Fibroblast of upper back skin (primary cell): ENCODE measurements at places on chromosomes 3 and 15.

DNA sequence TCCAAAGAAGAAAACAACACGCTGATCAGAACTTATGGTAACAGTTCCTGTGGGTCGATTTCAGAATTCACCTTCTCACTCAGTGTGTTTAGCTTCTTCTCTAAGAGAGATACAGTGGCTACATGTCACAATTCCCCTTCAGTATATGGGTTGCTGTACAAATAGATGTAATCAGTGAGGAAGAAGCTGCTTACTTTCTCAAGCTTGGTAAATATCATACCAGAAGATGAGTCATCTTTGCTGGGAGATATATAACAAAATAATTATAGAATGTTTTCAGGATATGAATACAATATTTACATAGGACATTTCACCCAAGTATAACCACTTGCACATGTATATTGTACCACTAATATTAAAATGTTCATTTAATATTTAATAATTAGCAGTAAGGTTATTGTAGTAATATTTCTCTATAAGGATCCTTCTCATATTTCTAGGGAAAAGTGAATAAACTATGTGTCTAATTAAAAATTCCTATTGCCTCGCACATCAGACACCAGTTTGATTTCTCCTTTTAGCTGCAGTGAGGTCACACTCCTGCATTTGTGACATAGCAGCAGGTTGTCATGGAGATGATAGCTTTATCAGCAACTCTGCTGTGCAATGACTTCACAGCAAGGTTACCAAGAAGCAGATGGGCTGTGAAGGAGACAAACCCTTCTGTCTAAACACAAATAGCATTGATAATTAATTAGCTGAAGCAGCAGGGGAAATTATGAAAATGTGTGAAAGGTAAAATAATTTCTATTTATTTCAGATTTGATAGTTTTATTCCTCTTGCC lies 211.4 kb downstream of the TUSC7 start:
- DNase-seq: no peak

DNA sequence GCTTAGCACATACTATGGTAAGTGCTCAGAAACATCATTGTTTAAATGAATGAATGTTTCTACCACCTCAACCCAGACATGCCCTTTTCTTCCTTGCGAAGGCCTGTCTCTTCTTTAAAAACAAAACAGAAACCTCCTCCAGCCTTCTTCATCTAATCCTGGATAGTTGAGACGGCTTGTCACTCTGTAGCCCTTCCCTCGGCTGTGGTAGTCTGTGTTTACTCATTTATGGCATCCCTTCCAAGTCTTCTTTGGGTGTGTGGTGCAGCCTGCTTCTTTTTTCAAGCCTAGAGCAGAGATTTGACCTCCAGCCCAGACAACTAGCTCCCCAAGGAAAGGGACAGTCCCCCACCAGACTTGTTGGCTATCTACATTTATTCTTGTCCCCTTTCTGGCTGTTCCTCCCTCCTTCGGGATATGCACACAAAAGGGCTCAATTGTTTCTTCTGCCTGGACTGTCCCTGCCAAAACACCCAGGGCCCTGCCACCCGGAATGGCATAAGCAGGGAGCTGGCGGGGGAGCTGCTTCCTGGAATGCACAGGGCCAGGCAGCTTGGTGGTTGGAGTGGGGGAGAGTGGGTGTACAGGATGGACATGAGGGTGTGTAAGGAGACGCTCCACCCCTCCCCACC lies 67.8 kb downstream of the ITGA11 start:
- no peak for DNase-seq

GRCh38 chr3:125351152-125351551 lies 24.0 kb downstream of the ZNF148 start:
- no peak for DNase-seq

DNA sequence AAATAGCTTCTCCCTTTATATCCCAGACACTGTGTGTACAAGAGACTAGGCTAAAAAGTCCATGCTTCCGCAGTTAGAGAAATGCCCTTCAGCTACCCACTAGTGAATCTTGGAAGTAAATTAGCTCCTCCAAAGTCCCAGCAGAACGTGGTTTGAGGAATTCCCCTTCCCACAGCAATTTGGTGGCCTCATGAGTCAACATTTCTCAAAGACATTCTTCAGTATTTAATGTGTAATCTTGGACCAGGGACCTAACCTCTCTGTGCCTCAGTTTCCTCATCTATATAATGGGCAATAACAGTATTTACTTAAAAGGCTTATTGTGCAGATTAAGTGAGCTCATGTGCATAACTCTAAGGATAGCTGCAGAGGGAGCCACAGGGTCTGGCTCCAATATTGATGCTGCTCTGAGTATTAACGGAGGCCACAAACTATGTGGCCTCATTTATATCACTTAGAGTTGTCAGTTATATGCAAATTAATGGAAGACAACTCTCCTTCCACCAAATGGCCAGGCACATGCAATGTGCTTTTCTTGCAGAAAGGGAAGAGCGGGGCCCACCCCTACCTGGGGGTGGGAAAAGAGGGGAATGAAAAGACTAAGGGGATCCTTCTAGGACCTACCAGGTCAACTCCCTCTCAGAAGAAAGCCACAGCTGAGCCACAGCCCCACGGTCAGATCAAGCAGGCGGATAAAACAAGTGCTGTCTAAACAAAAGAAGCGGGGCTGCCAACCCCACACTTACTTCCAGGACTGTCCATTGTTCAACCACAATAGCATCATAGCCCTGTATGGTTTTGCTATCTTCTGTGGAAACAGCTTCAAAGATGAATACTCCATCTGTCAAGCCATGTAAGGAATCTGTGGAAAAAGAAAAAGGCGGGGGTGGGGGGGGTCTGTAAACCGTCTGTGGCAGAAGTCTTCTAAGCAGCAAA lies 92.4 kb downstream of the OXNAD1 start:
- DNase-seq: peak; percentile 32

DNA sequence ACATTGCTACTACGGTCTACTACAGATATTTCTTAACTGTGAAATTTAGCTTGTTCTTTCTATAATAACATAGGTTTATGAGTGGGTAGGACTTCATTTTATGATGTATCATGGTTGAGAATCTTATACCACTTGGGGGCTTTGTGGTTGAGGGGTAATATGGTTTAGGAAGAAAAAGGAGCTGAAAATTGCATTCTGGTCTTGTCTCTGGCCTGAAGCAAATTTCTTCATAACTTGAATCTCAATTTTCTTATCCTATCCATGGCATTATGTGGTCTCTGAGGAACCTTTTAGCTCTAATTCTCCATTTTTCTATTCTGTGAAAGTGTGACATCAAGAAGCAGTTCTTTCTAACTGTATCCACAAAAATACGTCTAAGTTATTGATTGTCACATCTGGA lies 341.0 kb downstream of the SOX2 start:
- DNase-seq: no peak

DNA sequence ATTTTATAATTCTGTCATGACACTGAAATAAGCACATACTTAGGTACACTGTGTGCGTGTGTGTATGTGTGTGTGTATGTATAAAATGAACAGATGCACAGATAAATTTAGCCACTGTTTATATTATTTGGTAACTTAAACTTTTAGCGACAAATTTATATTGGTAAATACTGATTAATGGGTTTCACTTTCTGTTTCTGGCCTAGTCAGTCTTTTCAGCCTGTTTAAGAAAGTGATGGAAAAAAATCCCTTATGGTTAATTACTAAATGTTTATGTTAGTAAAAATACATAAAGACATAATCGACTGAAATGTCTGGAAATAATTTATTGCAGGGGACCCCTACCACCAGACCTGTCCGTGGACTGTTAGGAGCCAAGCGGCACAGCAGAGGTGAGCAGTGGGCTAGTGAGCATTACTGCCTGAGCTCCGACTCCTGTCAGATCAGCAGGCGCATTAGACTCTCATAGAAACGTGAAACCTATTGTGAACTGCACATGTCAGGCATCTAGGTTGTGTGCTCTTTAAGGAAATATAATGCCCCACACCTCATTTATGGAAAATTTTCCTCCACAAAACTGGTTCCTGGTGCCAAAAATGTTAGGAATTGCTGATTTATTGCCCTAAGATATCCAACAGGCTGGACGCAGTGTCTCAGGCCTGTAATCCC lies 717.4 kb downstream of the SI start:
- peak; percentile 4 for DNase-seq

DNA sequence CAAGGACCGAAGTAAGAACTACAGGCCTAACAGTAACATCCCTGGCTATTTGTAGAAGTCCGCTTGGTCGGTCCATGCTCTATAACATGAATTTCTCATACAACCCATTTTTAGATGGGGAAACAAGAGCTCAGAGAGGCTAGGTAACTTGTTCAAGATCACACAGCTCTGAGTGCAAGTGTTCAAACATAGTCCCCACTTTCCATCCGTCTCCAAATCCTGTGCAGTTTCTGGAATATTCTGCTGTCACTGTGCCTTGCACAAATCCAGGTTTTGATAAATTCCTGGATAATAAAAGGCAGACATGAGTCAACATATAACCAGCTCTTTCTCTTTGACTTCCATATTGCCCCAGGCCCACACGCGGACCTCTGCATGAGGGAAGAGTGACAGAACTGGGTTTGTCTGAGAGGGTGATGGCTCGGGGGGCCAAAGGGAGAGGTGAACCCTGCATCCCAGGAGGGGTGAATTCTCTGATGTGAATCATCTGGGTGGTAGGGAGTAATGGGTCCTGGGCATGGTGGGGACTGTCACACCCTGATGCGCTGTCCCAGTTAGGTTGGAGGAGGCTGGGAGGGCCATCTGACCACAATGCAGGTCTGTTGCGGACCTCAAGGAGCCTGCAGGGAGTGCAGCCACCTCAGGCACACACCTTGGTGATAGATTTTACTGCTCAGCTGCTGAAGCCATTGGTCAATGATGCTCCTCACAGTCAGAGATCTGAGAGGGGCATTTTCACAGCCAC lies 162.2 kb downstream of the SMAD6 start:
- no peak for DNase-seq
